T-helper 2 cell (primary cell): ENCODE measurements at places on chromosomes 5 and 9.

DNA sequence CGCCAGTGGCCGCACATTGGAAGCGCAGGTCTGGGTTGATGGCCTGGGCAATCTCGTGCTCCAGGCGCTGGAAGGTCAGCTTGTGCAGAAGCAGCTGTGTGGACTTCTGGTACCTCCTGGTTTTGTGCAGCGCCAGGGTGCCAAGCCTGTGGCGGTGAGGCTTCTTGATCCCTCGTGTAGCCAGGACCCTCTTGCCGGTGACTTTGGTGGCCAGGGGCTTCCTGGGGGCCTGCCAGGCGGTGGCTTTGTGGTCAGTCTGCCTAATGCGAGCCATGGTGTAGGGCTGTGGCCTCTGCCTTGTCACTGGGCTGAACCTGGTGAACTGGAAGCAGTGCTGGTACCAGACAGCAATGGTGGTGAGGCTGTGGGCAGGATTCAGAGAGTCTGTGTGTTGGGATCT is 6.2 kb upstream of the TAF11L13 start:
- DNase-seq, result no peak

DNA sequence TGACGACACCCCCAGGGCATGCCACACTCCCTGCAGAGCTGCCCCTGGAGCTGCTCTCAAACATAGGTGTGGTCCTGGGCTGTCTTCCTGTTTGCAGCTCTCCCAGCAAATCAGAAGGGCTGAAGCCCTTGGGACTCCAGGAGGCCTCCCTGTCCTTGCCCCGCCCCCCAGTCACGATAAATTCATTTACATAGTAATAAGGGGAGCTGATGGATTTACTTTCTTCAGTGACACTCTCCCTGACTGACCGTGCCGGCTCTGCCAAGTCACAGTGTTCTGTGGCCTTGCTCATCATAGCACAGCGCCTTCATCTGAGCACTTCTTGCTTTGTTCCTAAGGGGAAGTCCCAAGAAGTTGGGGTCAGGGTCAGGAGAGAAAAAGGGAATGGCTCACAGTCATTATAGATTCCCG is 121.4 kb downstream of the ENC1 start:
- DNase-seq, result no peak

DNA sequence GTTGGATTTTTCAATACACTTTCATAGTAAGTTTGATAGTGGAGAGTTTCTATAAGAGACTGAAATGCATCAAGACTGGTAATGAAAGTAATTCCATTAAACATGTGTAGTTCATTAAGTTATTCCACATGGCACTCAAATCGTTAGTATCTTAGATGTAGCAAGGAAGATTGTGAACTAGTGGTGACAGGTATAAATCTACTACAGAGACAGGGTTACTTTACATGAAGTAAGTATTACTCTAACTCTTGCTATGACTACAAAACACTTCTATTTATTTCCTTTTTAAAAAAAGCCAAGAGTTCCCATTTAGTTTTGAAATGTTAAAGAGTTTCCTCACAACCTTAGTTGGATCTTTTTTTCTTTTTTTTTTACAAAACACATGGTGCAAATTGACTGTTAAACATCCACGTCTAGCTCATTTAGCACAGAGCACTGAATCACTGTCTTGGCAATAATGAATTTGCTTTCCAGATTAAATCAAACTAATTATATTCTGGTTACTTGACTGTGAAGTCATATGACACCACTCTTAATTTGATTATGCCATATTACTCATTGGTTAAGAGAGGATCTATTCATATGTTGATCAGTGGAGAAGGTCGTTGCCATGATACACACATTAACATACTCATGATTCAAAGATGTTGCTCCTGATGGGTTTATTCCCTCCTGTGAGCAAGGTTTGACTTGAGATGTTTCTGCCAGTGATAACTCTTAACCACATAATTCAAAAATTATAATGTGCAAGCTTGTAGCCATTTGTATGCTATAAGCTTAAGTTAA is 644.8 kb downstream of the EFNA5 start:
- DNase-seq, result no peak

GRCh38 chr5:175521313-175521833 is 43.0 kb downstream of the SFXN1 start:
- no peak for DNase-seq

DNA sequence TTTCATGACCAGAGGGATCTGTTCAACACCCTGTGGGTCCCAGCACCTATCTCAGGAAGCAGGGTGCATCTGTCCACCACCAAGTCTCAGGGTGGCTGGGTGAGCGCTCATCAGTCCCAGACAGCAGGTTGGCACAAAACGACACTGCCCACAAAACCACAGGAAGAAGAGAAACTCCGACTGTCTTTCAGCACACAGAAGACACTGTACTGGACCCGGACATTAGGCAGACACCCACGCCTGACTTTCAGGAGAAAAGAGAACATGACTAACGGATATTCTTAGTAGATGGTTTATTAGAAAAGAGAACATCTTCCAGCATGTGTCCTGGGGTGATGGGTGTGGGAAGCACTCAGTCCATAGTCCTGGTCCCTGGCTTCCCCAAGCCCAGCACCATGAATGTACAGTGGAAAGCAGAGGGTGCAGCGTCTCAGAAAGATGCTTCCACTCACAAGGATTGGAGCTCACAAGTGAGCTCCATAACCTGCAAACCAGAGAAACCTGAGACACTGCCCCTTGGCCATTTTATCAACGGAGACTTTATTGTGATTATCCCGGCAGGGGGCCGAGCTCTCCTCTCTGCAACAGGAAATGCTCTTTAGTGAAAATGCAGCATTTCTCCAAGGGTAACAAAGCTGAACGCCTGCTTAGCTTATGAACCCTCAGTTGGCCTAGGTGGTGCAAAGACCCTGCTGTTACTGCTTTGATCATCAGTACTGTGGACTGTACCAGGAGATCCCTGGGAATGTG is 35.8 kb upstream of the LCP2 start:
- DNase-seq, result peak; percentile 78

DNA sequence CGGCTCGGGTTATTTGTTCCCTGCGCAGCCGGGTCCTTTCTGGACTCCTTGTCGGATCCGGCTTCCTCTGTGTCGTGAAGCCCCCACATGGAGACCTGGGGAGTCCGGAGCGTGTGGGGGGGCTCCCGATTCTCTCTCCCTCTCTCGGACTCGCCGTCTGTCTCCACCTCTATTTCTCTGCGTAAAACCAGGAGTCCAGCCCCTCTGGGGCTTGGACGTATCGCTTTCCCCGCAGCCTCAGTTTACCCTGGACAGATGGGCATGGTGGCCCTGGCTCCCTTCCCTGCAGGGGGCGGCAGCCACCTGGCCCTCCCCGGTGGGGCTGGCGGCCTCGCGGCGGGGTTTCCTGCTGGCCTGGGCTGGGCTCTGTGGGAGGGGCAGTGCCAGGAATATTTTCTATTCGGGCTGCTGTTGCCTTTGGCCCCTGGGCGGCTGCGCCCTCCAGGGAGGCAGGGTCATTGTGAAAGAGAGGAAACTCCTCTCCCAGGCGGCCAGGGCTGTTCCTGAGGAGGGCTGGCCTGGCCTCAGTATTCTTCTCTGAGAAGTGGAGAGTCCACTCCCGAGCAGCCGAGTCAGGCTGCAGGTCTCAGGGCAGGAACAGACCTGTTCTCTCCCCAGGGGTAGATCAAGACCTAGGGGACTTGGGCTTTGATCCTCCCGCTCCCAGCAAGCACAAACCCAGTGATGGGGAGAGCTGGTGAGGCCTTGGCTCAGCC is 665 bp downstream of the ASS1 start:
- no peak for DNase-seq

- no peak for DNase-seq
Observed at GRCh38 chr5:159198063-159199036, 11.0 kb downstream of the RNF145 start.

DNA sequence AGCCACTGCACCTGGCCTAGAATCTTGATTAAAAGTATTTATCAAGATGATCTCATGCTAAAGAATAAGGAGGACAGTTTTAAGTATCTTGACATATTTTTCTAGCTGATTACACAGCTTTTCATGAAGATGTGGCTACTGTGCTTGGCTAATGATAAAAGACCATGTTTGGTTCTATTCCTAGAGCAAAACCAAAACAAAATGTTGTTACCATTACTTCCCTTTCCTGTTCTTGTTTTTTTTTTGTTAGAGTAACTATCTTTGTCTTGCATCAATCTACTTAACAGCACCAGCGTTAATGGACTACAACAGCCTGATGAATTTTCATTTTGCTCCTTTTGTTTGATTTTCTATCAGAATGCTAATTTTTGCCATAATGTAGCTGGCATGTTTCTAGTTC is 86.2 kb upstream of the DHFR start:
- peak; percentile 46 for DNase-seq

- DNase-seq, result no peak
Observed at GRCh38 chr5:163385271-163385670, 52.1 kb upstream of the CCNG1 start.

- no peak for DNase-seq
Observed at GRCh38 chr5:14882658-14883580, 11.3 kb upstream of the ANKH start.

GRCh38 chr5:2888520-2889060 is 137.1 kb upstream of the IRX2 start:
- DNase-seq, result no peak

GRCh38 chr5:135393229-135393628 is 5.8 kb downstream of the MACROH2A1 start:
- no peak for DNase-seq

- DNase-seq, result no peak
Observed at GRCh38 chr5:159827861-159828260, 88.4 kb upstream of the ADRA1B start.

DNA sequence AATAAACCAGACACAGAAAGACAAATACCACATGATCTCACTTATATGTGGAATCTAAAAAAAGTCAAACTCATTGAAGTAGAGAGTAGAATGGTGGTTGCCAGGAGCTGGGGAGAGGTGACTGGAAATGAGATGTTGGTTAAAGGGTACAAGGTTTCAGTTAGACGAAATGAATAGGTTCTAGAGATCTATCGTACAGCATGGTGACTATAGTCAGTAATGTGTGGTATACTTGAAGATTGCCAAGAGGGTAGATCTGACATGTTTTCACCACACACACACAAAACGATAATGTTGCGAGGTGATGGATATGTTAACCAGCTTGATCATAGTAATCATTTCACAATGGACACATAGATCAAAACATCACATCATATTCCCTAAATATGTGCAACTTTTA is 46.4 kb downstream of the FGF1 start:
- no peak for DNase-seq

DNA sequence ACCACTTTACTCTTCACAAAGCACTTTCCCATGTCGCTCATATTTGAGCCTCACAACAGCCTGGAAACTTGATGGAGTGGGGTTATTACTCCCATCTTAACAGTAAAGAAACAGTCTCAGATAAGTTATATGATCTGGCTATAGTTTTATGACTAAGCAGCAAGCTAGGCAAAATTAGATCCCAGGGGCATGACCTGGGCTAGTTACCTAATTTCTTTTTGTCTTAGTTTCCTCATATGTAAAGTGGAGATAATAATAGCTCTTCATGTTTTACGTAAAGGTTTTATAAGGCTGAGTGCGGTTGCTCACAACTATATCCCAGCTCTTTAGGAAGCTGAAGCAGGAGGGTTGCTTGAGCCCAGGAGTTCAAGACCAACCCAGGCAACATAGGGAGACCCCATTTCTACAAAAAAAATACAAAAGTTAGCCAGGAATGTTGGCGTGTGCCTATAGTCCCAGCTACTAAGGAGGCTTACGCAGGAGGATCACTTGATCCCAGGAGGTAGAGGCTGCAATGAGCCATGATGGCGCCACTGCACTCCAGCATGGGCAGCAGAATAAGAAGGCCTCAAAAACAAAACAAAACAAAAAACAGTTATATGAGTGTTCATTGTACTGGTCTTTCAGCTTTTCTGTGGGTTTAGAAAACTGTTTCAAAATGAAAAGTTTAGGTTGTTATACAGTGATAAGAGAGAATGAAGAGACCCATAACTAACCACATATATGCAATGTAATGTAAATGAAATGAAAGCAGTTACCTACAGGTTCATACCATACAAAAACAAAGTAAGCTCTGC is 6.5 kb upstream of the PLIN2 start:
- DNase-seq, result no peak

DNA sequence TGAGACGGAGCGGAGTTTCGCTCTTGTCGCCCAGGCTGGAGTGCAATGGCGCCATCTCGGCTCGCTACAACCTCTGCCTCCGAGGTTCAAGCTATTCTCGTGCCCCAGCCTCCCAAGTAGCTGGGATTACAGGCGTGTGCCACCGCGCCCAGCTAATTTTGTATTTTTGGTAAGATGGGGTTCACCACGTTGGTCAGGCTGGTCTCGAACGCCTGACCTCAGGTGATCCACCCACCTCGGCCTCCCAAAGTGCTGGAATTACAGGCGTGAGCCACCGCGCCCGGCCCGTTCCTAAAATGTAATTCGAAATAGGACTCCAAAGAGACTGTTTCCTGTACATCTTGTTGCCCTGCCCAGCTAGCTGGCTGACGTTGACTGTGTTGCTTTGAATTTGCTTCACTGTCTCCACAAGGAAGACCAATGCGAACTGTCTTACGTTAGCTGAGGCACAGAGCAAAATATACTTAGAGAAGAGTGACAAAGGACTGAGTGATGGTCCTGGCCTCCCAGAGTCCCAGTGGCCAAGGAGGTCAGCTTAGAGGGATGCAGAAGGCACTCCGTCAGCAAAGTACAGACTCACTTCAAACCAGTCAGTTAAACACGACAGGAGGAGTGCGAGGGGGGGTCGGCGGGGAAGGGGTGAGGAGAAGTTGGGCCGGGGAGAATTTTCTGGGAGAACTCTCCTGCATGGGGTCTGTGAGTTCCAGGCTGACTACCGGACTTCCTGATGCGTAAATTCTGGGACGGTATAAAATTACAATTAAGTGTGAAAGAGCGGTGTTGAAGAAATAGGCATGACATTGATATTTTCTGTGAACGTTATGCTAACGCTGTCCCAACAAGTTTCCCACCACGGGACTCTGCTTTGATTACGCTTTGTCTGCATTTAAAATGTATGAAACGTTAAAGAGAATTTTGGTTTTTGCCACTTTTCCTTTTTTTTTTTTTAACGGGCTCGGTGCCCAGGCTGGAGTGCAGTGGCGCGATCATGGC is 6.8 kb upstream of the TRIM41 start:
- DNase-seq, result no peak

DNA sequence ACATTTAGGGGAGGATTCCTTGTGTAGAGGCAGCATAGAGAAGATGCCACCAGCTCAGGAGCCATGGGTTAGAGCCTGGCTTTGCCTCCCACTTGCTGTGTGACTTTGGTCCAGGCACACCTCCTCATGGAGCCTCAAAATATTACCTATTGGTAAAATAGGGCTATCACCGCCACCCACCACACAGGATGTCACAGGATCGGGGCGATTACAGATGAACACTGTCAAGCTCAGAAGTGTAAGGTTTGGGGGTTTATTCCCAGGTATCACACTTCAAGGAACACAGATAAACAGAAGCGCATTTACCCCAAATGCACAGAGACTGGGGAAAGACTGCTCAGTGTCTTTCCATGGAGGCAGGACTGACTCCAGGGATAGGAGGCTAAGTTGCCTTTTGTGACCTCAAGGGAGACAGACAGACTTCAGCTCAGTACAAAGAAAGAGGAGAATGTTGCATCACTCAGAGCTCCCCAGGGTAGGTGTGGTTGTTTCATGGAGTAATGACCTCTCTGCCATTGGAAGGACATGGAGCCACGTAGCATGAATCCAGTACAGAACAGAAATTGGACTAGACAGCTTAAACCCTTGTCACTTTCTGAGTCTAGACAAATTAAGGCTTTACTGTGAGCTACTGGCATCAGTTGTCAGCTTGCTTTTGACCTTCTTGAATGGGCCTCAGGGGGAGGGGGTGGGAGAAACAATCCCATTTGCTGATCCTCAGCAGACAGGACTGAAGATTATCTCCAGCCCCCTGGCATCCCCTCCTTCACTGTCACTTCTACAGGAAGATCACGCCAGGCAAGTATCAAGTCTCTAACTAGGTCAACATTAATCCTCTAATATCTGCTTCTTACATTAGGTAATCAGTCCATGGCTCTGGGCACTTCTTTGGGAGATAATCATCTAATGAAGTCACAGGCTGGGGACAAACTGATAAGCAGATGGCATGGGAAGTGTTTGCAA is 6.5 kb downstream of the TRAF1 start:
- no peak for DNase-seq
